ENCODE measurements at places on chromosomes 5 and 9.

GRCh38 chr9:4111233-4112008 is 188.4 kb downstream of the GLIS3 start:
- no peak for DNase-seq

GRCh38 chr9:105319202-105319813 is 74.9 kb downstream of the SLC44A1 start:
- no peak for DNase-seq

DNA sequence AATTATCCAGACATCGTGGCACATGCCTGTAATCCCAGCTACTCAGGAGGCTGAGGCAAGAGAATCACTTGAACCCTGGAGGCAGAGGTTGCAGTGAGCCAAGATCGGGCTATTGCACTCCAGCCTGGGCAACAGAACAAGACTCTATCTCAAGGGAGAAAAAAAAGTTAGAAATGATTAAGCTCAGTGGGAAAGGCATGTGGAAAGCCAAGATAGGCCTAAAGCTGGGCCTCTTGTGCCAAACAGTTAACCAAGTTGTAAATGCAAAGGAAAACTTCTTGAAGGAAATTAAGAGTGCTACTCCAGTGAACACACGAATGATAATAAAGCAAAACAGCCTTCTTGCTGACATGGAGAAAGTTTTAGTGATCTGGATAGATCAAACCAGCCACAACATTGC is 43.0 kb downstream of the TBCA start:
- DNase-seq, result no peak

DNA sequence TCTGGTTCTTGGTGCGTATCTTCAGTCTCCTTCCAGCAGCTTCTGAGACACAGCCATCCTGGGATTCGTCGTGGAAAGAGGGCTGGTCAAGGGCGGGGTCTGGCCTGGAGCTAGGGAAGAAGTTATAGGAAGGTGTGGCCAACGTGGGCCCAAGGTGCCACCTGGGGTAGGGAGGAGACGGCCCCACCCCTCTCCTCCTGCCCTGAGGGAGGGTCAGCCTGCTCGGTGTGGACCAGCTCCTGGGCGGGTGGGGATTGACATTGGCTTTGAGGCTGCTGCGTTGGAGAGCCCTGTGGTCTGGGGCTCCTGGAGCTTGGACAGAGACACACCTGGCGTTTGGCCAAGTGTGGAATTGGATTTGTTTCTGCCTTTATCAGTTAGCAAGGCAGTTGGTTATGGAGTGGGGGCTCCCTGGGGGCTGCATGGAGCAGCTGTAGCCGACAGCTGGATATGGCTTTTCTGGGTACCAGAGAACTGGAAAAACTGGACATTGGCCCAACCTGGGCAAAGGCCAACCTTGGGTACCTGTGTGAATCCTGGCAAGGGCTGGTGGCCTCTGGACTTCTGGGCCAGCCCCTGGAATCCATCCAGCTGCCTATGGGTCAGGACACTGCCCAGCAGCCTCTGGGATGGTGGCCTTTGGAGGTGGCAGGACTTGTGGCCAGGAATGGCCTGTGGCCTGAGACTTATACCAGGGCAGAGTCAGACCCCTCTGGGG is 75.7 kb upstream of the PPP1R26 start:
- DNase-seq, result no peak

DNA sequence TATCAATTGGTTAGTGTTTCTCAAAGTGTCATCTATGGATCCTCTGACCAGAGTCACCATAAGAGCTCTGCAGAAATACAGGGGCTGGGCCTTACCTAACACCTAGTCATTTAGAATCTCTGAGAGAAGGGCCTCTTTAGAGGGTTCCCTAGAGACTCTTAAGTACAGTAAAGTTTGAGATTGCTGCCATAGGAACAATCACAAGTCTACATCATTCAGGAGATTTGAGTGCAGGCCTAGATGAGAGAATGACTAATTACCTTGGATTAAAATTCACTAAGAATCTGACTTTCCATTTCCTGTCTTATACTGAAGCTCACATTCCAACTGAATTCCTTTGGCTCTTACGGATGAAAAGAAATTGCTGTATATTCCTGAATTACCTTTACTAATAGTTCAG is 182.1 kb upstream of the PTGER4 start:
- no peak for DNase-seq

DNA sequence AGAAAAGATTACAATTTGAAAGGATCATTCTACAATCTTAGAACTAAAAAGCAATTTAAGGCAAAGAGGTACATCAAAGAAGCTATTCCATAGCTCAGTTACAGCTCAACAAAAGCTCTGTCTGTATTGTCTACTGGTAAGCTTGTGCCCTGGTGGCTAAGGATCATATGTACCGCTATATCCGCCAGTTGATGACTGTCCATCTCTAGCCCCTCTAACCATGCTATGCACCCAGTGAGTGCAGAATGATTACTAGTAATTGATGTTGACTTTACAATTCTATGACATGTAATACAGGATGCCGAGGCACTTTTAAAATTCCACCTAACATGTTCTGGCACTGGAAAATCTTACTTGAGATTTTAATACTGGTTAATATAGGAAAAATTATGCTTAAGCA is 13.1 kb downstream of the LOX start:
- no peak for DNase-seq

DNA sequence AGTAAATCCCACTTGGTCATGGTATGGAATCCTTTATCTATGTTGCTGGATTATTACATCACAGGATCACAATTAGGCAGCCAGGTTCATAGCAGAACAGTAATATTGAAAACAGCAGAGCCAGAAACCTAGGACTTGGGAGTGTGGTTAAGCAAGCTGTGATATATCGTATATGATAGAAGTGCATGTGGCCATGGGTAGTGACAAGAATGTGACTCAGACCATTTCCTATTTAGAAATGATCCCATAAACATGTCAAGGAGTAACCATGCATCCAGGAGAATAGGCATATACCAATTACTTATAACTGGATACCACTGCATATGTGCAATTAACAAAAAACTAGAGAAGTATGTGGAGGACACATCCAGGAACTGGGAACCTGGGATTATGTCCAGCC is 31.2 kb downstream of the AMBP start:
- DNase-seq, result no peak

- no peak for DNase-seq
Observed at GRCh38 chr9:33840381-33840780, 23.4 kb downstream of the UBE2R2 start.

DNA sequence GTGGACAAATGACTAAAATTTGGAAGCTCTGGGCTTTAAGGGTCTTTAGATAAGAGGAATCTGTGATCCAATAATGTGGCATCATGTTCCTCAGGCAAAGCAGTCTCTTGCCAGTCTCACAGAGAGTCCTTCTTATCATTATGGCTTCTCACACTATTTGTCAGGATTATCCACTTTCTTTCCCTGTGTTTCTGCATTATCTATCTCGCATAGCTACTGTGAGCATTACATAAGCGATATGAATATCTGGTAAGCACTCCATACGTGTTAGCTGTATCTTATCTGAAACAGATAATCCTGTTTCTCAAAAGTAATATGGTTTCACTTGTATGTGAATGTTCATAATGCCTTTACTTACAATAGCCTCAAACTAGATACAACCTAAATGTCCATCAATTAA is 9.6 kb downstream of the MCC start:
- no peak for DNase-seq

DNA sequence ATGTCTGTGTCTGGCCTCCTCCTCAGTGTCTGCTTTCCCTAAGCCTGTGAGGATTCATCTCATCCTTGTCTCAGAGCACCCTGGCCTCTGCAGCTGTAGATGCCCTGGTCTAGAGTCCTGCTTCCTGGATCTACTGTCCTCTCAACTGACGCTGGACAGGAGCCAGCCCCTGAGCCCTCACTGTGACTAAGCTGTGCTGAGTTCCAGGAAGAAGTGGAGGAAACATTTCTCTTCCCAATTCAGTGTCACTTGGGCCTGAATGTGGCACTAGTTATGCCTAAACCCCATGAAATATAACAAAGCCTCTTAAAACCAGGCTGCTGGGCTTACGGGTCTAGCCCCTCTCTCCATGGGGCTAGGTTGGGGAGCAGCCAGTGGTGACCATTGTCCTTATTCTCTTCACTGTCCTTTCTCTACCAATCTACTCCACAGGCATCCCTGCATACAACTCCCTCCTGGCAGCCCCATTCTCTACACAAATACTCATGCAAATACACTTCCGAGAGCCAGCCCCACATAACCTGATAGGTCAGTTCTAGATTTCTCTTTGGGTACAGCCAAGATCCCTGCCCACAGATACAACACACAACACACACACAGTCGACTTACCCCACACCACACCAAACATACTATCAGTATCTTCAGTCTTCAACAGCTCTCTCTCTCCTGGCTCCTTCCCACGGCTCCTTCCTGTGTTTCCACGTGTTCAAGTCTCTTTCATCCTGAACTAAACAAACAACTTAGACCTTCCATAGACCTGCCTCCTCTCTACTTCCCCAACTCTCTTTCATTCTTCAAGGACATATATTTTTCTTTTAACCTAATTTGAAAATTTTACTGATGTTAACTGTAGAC is 220.8 kb downstream of the SNX18 start:
- no peak for DNase-seq

- no peak for DNase-seq
Observed at GRCh38 chr5:34599471-34600117, 56.5 kb upstream of the RAI14 start.

DNA sequence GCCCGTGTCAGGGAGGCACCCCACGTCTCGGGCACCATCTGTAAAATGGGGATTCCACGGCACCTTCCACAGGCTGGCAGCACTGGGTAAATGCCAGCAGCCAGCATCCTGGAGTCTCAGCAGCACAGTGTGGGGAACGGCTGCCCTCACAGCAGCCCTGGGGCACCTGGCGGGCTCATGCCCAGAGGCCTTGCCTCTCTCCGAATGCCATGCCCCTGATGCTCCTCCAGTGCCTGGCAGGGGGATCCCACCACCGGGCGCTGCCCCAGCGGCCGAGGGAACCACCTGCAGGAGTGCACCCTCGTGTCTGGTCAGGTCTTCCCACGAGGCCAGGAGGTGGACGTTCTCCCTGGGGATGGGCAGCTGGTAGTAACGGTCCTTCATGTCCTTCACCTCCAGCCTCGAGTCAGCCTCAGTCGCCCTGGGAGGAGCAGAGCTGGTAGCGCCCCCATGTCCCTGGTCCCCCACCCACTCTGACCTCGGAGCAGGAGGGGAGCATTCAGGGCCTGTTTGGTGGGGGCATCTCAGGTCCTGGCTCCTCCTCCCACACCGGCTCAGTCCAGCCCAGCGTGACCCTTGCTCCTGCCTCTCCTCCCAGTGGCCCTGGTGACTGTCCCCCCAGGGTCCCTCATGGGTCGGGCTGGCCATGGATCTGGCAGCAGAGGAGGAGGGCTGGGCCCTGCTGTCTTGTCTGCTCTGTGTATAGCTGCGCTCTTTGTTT is 49.9 kb upstream of the NRARP start:
- DNase-seq, result no peak

DNA sequence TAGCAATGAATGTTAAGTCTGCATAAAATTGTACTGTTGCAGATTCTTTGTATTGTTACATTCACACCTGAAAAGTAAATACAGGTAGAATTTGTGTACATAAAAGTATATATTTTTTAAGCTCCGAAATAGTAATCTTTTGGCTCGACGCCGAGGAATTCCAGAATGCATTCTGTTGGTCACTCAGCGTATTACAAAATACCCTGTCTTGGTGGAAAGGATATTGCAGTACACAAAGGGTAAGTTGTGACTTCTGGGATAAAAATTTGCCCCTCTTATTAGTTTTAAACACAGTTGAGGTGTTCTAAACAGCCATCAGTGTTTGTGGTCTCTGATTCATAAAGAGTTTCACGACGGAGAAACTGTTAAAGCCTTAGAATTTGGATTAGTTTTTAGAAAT is 257.6 kb downstream of the ARHGEF28 start:
- DNase-seq, result no peak

DNA sequence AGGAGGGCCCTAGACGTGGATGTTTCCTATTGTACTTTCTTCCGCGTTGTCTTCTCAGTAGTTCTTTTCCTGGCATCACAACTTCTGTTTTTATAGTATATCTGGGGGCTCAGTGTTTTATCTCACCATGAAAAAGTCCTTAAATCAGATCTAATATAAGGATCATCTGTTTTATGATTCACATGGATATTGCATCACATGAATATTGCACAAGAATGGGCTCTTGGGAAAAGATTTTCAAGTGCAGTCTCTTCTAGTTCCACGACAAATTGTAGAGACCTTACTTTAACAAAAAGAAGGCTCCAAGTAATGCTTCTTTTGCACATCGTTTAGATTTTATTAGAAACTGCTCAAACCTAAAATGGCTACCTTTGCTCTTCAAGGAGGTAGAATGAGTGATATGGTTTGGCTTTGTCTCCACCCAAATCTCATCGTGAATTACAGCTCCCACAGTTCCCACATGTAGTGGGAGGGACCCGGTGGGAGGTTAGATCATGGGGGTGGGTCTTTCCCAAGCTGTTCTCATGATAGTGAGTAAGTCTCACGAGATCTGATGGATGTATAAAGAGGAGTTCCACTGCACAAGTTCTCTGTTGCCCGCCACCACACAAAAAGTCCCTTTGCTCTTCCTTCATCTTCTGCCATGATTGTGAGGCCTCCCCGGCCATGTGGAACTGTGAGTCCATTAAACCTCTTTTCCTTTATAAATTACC is 53.7 kb upstream of the FAM120A start:
- no peak for DNase-seq

DNA sequence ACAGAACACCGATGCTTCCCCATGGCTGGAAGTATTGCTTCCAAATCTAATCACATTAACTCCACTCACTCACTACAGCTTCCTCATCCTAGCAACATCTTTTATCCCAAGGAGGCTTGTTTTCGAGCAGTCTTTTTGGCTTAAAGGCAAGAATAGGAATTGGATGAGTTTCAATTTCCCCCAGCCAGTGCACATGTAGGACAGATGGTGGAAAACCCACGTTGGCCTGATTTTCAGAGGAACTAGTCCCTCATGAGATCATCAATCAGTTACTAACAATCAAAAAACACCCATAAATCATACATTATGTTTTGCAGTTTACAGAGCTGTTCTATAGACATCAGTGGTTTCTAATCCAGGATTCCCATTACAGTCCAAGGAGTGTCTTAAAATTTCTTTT is 48.5 kb upstream of the AGXT2 start:
- no peak for DNase-seq

DNA sequence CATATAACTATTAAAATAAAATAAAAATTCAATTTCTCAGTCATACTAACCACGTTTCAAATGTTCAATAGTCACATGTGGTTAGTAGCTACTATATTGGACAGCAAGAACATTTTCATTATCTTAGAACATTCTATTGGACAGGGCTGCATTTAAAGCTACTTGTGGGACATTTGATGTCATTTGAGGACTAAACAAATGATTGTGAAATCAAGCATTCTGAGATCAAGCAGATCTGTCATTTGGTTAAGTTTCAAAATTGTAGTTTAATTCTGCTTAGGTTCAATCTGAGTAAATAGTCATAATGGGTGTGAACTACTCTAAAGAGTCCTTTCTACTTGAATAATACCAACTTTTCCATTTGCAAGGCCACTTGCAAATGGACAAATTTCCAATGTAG is 226.9 kb upstream of the C9orf72 start:
- DNase-seq, result no peak

- DNase-seq, result no peak
Observed at GRCh38 chr5:34609951-34610441, 46.1 kb upstream of the RAI14 start.

GRCh38 chr5:81426359-81427030 is 32.6 kb upstream of the ACOT12 start:
- no peak for DNase-seq

GRCh38 chr9:79046401-79046800 is 525.4 kb upstream of the TLE4 start:
- no peak for DNase-seq

- DNase-seq, result no peak
Observed at GRCh38 chr9:131739133-131739958, 530 bp downstream of the RAPGEF1 start.
